ENCODE measurements at places on chromosomes 1 and 21.

DNA sequence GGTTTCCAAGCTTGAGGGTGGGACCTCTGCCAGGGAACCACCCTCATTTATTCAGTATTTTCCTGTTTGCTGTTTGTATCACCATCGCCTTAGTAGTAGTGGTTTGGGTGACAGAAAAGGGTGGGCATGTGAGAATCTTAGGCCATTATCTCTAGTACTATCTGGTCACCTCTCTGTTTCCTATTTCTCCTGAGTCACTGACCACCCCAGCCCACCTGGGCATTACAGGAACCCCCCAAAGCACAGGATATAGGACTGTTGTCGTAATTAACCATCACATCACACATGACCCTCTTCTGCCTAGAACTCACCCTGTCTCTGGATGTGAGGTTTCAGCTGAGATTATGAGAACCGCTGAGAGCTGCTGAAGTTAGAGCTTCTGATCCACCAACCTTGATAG, 60.4 kb downstream of the IL23R start:
- no peak for DNase-seq

- DNase-seq: no peak
Measured at GRCh38 chr1:172764378-172764777, 105.5 kb downstream of the FASLG start.

GRCh38 chr1:159188375-159188788, 16.3 kb upstream of the ACKR1 start:
- DNase-seq: no peak

DNA sequence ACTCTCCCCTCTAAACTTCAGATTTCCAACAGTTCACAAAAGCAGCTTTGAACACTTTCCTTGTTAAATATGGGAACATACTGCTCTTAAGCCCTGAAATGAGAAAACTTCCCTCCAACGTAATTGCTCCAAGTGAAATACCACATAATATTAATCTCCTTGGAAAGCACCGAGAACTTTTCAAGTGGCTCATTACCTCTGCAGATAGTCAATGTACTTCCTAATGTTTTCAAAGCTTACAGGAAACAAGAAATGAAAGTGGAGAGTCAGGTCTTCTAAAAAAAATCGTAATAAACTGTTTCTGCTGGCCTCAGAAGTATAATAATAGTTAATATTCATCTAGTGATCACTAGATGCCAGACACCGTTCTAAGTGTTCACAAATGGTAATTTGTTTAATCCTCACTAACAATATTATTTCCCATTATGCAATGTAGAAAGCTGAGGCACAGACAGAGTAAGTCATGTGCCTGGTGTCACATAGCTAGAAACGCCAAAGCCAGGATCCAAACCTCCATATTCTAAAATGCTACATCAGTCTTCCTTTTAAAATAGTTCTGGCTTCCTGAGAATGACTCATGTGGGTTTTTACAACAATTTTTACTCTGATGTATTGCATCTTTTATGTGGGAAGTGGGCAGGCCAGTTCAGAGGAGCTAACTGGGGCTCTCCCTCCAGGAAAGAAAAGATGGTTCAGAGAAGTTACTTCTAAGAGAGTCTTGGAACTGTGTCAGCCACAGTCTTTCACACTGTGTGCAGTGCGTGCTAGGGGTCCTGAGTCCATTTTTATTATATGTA, 177.2 kb downstream of the PLPPR4 start:
- no peak for DNase-seq

DNA sequence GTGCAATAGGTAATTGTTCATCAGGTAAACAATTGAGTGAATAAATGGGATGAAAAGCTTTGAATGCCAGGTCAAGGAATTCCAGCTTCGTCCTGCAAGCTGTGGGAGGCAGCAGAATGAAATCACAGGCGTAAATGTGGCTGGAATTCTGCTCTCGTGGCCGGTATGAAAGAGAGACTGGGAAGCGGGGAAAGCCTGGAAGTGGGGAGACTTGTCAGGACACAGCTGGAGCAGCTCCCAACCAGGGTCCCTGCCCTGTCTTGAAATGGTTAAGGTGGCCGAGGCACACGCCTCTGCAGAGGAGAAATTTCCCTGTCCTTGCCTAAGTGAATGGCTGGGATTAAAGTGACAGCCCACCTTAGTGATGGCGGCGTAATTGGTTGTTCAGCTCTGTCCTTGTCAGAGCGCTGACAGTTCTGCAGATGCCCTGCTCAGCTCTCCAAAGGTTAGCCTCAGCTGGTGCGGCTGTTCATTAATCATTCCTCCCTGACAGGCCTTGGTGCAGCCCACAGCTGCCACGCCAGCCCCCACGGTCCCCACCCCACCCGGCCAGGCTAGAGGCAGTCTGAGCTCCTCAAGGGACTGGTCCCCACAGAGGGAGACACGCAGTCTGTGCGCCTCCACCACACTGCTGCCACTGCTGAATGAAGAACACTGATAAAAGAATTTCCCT, 398.3 kb upstream of the POU3F1 start:
- no peak for DNase-seq

- DNase-seq: peak; percentile 31
Measured at GRCh38 chr1:107964336-107965109, 457 bp downstream of the VAV3 start.

- no peak for DNase-seq
Measured at GRCh38 chr1:116312681-116313069, 60.4 kb upstream of the ATP1A1 start.

- DNase-seq: peak; percentile 72
Measured at GRCh38 chr21:45478115-45478801, 64.0 kb downstream of the SLC19A1 start.

- no peak for DNase-seq
Measured at GRCh38 chr1:222909586-222909985, 94.7 kb downstream of the DISP1 start.

DNA sequence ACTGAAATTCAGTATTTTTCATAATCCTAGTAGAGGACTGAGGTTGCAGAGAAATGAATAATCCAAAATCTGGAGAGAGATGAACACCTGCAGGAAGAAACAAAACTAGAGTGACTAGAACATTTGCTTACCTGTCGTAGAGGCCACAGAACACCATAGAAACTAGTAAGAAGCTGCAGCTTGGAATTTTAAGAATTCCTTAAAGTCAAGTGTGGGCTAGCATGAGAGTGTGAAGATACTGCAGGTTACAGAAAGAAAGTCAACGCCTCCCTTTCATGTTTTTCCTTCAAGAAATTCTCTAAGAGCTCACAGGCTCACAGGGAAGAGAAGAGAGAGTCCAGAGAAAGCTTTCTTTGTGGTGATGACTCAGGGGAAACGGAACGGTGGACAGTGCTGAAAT, 633.7 kb downstream of the LRRIQ3 start:
- DNase-seq: no peak

DNA sequence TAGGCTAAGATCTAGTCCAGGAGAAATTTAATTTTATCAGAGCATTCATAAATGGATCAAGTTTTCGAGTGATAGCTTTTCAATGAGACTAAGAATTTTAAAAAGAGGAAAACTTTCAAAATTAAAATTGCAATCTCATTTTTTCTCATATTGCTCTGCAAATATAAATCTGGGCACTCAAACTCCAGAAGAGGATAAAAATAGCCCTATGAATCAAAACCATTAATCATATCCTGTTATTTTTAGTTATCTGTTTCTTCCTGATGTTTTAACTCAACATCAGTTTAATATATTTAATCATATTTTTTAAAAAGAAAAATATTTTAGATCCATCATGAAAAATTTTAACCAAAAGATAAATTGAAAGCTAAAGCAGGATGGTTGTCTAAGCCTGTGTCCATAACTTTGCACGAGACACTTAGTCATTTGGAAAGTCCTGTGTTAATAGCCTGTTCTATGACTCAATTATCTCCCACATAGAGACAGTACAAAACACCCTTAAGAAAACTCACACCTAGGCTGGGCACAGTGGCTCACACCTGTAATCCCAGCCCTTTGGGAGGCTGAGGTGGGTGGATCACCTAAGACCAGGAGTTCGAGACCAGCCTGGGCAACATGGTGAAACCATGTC, 17.1 kb upstream of the PRRC2C start:
- no peak for DNase-seq

DNA sequence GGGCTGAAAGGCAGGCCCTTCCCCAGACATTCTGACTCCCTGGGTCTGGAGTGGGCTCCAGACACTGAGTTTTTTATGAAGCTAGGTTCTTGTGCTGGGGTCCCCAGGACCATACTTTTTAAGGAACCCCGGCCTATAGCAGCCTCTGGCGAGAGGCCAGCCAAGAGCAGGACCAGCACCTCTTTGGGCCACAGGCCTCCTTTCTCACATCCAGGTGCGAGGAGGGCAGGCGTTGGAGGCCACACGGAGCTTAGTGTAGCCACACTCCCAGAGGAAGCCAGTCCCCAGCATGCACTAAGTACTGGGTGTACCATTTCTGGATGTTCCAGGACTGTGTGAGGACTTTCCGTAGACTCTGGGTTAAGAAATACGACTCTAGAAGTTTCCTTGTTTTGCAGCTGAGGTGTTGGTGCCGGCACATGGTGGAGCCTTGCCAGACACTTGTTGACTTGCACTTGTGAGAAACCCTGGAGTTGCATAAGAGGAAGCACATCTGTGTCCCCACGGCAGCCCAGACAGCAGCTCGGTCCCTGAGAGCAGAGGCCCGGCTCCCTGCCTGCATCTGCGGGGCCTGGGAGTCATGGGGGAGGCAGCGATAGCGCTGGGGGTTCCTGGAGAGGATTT, 122.2 kb upstream of the VAMP3 start:
- no peak for DNase-seq

DNA sequence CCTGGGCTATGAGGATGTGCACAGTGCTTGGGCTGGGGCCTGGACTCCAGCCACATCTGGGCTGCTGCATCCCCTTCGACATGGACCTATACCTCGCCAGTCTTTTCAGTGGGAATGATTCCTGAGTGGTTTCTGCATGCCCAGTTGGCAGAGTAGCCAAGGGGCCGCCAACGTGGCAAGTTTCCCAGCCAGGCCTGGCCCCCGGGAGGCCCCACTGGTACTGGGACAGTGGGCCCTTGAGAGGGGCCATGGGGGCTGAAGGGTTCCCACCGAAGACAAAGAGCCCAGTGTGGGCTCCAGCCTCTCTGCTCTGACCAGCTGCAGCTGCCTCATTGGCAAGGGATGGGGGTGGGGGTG, 15.4 kb downstream of the RAP1GAP start:
- no peak for DNase-seq

DNA sequence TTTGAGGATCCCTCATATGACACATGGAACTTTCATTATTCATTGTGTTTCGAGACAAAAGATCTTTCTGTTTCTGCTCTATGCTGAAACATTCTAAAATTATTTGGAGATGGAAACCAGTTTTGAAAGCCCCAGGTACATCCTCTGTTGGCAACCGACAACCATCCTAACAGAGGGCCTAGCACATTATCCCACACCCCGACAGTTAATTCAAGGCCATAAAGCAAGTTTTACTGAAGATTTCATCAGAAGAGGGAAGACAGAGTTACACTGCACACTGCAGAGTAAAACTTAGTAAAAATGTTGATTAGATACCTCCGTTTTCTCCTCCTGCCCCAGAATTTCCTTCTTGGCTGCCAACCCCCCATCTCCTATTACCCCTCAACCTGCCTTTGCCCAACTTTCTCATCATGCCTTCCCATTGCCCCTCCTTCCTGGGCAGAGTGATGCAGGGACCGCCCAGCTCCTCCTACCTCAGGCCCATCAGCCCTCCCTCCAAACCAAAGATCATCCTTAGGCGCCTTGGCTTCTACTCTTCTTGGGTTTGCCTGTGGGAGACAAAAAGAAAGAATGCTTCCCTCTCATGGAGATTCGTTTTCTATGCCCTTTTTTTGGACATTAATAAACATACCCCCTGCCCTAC, 52.9 kb upstream of the CITED4 start:
- DNase-seq: no peak

DNA sequence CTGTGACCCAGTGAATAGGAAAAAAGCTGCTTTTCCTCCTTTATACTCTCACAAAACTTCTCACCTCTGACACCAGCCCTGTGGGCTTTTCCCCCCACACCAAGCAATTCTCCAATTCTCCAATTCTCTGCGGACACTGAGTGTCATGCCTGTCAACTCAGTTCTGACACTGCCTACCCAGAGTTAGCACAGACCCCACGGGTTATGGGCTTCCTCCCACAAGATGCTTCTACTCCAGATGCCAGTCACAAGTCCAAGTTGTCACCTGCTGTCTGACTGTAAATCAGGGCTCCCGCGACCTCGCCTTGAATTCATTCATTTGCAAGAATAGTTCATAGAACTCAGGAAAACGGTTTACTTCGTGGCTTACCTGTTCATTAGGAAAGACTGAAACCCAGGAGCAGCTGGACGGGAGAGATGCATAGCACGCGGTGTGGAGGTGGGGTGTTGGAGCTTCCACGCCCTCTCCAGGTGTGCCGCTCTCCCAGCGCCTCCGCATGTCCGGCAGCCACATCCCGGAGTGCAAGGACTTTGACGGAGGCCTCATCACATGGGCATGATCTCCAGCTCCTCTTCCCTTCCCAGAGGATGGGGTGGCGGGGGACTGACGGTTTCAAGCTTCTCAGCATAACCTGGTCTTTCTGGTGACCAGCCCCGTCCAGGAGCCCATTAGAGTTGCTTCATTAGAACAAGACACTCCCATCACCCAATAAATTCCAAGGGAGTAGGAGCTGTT, 154.7 kb downstream of the PGBD5 start:
- no peak for DNase-seq

GRCh38 chr1:59143133-59143487, 153.8 kb upstream of the FGGY start:
- no peak for DNase-seq

GRCh38 chr1:209732725-209733124, 23.1 kb upstream of the TRAF3IP3 start:
- DNase-seq: no peak

GRCh38 chr1:208118841-208119606, 125.2 kb downstream of the PLXNA2 start:
- DNase-seq: no peak

- no peak for DNase-seq
Measured at GRCh38 chr1:41485605-41486004, 1.1 kb upstream of the EDN2 start.

DNA sequence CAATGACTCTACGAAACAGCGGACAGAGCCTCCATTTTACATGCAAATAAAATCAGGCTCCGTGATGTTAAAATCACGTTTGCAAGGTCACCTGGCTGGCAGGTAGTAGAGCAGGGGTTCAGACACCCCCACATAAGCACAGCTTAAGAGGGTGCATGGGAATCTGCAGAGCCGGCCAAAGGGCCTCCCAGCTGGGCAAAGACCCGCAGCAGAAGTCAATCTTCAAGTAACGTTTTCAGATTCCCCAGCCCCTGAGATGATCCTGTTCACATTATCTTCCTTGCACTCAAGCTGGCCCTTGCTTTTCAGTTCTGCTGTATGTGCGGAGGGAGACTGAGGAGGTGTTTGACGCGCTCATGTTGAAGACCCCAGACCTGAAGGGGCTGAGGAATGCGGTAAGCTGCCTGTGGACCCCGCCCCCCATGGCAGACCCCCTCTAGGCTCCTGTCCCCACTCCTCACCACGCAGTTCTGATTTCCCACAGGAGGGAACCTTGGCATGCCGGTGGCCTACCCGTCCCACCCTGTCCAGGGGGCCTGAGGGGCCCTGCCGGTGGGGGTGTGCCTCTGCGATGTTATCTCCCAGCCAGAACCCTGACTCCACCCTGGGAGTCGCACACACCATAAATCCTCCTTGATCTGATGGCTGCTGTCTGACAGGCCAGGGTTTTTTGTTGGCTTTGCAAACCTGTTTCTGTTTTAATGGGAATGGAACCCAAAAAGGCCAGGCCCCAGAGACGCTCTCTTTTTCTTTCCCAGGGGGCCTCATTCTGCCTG, 28.2 kb downstream of the GRHL3 start:
- no peak for DNase-seq
